Stimulated activated CD4-positive, alpha-beta T cell treated with anti-CD3 and anti-CD28 coated beads, Interleukin-1b, Interleukin-23, amount 100 ng/mL, for 1 hour (primary cell): ENCODE measurements at places on chromosomes 6 and 20.

DNA sequence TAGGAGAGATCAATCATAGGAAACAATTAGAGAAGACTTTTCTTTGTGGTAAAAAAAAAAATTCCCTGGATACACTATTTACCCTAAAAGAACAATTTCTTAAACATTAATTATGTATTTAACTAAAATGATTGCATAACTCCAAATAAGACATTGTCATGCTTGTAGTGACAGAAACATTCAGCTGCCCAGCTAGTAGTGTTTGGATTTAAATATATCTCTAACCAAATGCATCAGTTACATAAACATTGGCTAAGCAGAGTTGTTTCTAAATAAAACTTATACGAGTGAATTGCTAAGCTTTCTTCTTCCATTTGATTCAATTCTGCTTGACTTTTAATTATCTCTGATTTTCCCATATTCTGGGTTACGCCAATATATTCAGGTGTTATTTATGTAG lies 23.7 kb downstream of the MLIP start:
- no peak for DNase-seq

DNA sequence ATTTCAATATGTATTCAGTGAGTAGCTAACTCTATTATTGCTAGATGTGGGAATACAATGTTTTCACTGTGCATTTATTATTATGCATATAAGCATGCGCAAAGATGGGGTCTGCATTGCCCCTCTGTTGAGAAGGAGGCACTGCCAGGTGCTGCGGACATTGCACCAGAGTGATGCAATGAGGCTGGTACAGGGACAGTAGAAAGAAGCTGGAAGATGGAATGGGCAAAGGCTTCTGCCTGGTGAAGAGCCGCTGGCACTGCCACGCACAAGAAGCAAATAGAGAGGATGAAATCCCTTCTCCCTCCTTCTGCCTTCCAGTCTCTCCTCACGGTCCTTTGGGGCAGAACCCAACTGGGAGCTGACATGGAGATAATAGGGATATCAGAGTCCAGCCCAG lies 154.5 kb upstream of the TNFAIP3 start:
- DNase-seq: no peak

DNA sequence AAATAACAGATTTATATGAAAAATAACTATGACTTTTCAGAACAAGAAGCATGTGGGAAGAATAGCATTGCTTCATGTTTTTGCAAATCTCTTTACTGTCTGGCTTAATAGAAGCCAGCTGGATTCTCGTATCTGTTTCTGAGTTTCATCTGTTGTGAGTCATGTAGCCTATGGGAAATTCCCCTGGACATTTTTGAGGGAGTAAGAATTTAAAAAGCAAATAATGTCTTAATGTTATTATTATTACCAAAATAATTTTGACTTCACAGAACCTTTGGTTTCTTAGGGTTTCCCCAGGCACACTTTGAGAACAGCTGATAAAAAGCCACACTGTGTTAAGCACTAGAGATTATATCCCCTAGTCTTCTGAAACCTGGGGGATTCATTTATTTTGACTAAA lies 75.8 kb downstream of the SYCP2L start:
- no peak for DNase-seq

GRCh38 chr20:63482021-63482587 lies 9.6 kb upstream of the KCNQ2 start:
- no peak for DNase-seq

DNA sequence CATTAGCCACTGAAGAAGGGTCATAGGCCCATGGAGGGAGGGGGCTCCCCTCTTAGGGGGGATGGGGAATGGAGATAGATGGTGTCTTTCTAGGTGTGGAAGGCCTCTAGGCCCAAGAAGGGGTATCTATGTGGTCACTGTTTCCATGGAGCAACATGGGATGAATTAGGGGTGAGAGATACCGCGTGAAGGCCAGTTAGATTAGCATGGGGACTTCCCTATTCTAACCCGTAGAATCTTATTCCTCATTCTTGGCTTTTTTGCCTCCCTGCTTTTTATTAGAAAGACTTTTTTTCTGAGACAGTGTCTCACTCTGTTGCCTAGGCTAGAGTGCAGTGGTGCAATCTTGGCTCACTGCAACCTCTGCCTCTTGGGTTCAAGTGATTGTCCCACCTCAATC lies 3.2 kb downstream of the RAB44 start:
- DNase-seq: no peak

DNA sequence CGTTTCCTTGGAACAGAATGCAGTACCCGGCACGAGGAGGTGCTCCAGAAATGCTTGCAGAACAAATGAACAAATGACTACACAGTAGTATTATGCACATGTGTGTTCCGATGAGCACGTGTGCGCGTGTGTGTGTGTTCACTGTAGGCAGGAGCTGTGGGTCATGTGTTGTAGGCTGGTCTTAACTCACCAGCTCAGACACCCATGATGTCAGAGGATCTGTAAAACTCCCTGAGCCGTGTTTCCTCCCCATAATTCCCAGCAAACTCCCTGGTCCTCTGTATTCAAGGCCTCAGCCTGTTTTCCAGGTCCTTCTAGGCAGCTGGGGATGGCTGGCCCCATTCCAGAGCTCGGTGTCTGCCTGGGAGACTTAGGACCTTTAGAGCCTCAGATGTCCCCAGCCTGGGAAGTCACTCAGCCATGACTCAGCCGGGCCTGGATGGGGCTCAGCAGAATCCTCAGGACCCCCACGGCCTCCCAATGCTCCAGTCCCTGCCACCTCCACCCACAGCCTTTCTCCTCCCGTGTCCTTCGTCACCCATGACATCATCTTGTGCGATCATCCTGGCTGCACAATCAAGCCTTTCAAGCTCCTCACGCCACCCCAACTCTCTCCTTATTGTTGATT lies 475.0 kb upstream of the SULF2 start:
- DNase-seq: no peak

GRCh38 chr20:59032713-59033059 lies 551 bp upstream of the ATP5F1E start:
- no peak for DNase-seq

- no peak for DNase-seq
These were observed 112.3 kb downstream of the MAN1A1 start for GRCh38 chr6:119237177-119237715.

DNA sequence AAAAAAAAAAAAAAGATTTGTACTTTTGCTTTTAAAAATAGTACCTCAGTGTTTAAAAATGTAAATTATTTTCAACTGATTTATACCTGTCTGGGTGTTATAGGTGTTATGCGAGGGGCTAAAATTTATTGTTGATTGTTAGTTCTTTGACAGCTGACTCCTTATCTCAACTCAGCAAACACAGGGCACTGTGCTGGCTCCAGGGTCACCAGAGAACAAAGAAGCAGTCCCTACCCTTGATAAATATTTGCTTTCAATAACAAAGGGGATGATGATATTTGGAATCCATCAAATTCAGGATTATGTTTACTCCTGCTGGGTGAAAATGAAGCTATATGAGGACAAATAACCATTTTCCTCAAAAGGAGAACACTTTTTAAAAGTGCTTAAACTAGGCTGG lies 34.2 kb upstream of the KAT14 start:
- no peak for DNase-seq

DNA sequence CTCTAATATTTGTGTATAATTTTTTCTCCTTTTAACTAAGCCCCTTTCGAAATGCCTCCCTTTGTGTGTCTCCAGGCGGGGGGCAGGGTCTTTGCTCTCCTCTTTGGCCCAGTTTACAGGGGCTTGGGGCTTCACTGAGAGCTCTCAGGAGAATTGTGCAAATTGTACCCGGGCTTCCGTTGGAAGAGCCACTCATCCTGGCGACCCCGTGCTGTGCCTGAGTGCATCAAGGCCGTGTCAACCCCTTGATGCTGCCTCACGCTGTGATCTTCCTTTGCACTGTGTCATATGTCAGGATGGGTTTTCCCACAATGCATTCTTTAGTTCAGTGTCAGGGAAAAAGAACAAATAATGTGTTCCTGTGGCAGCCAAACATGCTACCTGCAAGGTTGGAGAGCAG lies 118.0 kb upstream of the POU3F2 start:
- no peak for DNase-seq

DNA sequence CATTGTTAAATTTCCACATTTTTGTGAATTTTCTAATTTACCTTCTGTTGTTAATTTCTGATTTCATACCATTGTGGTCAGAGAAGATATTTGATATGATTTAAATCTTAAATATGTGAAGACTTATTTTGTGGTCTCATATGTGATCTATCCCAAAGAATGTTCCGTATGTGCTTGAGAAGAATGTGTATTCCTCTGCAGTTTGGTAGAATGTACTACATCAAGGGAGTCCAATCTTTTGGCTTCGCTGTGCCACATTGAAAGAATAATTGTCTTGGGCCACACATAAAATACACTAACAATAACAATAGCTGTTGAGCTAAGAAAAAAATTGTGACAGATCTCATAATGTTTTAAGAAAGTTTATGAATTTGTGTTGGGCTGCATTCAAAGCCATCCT lies 176.2 kb upstream of the PRND start:
- DNase-seq: no peak

GRCh38 chr20:959996-960615 lies 42.0 kb downstream of the RSPO4 start:
- DNase-seq: no peak

- DNase-seq: no peak
These were observed 47.1 kb upstream of the FOXP4 start for GRCh38 chr6:41498968-41499599.

- DNase-seq: no peak
These were observed 293.9 kb upstream of the DEFB115 start for GRCh38 chr20:30963591-30963990.

- no peak for DNase-seq
These were observed 68.3 kb downstream of the ANKRD6 start for GRCh38 chr6:89501222-89501621.

- peak; percentile 68 for DNase-seq
These were observed at the start of gene RAET1G for GRCh38 chr6:149922642-149923326. Gene RAET1G, minus strand, starts transcription at chr6:149923121. Its CDS starts 111 bp downstream, at chr6:149923010.

DNA sequence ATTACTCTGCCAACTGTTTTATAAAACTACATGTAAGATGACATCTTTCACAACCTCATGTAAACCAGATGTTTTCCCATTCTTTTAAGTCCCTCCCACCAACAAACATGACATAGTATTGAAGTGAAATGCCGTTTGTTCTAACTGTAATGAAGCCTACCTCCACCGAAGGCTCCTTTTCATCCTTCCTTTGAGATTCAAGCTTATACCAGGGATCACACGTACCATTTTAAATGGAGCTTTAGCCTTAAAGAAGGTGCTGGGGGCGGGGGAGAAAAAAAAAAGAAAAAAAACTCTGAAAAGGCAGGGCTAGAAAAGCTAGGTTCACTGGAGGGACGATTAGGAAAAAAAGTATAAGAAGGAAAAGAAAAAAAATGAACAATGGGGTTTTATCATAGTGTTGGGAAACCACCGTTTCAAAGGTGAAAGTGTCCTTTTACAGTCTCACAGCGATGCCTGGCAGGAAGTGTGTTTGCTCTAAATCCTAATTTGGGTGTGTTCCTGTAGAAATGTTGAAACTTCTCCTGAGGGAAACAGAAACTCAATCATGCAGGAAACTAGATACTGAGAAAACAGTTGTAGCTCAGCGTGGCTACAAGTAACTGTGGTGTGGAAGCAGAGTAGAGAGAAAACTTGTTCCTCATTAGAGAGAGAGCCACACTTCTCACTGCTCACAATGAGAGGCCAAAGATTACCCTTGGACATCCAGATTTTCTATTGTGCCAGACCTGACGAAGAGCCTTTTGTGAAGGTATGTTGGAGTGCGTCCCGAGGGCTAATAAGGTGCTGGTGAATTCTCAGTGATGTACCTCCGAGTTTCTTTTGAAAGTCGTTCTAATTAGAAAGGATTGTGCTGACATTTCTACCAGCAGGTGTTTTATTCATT lies 37.6 kb upstream of the HINT3 start:
- DNase-seq: no peak

DNA sequence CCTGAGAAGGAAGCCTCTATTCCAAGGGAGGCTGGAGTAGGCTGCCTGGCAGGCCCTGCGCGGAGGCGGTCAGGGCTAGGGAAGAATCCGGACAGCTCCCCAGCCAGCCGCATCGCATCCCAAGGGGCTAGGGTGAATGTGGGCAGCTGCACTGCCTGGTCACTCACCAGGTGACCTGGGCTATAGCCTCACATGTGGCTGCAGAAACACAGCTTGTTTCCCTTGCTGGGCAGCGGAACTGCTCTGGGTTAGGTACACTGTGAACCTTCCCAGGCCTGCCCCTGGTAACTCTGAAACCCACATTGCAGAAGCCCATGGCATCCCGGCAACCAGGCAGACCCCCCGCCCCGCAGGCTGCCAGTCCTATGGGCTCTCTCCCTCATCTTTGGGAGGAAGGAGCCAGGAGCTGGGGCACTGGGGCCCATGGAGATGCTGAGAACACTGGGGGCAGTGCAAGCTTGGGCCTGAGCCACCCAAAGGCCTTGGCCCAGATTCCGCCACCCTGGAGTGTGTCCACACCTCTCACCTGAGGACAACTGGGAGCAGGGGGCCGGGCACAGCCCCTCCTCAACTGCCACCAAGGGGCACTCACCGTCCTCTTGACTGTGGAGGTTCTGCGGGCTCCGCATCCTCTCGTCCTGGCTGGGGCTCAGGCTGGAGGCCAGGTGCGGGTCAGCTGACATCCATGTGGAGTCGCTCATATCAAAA lies 111.0 kb downstream of the NOL4L start:
- DNase-seq: no peak

- DNase-seq: no peak
These were observed 127.9 kb downstream of the BACH2 start for GRCh38 chr6:90168693-90169131.

- DNase-seq: no peak
These were observed 10.8 kb upstream of the BFSP1 start for GRCh38 chr20:17541996-17542395.

GRCh38 chr6:35737413-35738211 lies 780 bp downstream of the ARMC12 start:
- no peak for DNase-seq

- no peak for DNase-seq
These were observed 263.2 kb downstream of the DLL1 start for GRCh38 chr6:170027647-170028043.

DNA sequence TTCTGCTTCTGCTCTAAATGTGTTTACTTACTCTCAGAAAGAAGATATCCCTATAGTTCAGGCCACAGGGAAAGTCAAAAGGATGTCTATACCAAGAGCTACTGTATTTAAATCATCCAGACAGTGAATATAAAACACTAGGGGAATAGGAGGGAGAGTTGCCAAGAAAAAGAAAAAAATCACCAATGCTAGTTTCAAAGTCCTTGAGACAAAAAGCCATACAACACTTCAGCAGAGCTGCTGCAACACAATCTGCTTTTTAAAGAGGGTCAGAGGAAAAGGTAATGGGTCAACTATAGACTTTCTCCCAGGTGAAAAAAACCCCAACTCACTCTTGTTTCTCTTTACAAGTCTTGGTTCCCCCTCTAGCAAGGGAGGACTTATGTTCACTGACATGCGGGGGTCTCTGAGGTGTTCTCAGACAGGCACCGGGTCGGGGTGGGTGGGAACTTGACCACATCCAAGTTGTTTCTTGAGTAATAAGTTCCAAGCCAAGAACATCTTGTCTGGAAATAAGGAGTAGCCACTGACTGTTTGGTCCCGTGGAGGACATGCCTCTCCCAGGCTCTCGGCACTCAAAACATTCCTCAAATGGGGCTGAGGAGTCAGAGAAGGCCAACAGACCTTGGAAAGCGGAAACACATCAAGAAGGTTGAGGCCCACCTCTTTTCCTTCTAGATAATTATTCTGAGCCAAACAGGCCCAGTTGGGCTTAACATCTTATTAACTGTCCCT lies 47.7 kb downstream of the GJA10 start:
- no peak for DNase-seq
